ENCODE measurements at places on chromosomes 4 and X.

DNA sequence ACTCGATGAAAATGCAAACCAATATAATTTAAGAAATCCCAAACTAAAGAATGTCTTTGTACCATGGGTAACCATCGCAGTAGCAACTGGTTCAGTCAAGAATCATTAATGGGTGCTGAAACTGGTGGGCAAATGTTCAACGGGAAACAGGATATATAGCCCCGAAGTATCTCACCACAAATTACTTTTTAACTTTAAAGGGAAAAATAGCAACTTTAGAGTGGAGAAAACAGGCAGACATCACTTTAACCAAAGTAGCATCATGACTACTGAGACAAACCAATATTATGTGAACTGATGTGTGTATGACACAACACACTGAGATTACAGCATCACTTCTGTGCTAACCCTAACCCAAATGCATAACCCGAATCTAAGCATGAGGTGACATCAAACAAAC is 33.8 kb upstream of the SLAIN2 start:
- H3K4me1 ChIP-seq = no peaks in the 10 kb centered on the region
- no peaks in the 10 kb centered on the region for H3K36me3 ChIP-seq
- H3K27me3 ChIP-seq = no peaks in the 10 kb centered on the region
- DNase-seq = no peak

DNA sequence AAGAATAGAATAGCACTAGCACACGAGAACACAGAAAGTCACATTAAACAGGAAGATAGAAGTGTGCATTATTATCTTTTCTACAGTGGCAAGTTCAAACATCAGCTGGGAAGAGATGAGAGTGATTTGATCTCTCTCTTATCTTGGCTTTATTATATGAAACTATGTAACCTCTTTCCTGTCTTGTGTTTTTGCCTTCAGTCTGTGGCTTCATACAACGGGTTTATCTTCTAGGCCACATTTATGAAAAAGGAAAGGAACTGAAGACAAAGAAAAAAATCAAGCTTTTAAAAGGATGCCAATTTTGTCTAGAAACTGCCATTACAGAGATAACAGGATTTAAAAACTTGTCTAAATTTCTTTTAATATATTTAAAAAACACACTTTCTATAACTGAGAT is 983.6 kb downstream of the RPA4 start:
- H3K36me3 ChIP-seq = no peaks in the 10 kb centered on the region
- no peaks in the 10 kb centered on the region for H3K4me1 ChIP-seq
- no peaks in the 10 kb centered on the region for H3K27me3 ChIP-seq
- no peak overlapping the region for H3K4me3 ChIP-seq

DNA sequence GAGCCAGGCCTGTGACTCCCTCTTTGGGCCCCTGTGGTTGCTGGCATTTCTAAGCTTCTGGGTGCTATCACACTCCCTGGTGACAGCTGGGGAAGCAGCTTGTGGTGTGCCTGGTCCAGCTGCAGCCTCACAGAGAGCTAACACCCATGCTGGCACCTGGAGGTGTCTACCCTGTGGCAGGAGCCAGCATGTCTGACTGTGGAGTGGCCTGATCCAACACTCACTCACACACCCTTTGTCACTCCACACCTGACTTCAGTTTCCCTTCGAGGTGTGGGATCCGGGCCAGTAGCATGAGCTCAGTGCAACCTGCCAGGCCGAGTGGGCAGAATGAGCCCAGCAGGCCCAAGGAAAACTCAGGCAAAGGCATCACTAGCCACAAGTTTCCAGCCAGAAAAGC is 67.5 kb downstream of the TECRL start:
- no peak overlapping the region for H3K4me3 ChIP-seq
- peak; percentile 5 for DNase-seq
- no peaks in the 10 kb centered on the region for H3K36me3 ChIP-seq
- H3K27me3 ChIP-seq = no peaks in the 10 kb centered on the region

DNA sequence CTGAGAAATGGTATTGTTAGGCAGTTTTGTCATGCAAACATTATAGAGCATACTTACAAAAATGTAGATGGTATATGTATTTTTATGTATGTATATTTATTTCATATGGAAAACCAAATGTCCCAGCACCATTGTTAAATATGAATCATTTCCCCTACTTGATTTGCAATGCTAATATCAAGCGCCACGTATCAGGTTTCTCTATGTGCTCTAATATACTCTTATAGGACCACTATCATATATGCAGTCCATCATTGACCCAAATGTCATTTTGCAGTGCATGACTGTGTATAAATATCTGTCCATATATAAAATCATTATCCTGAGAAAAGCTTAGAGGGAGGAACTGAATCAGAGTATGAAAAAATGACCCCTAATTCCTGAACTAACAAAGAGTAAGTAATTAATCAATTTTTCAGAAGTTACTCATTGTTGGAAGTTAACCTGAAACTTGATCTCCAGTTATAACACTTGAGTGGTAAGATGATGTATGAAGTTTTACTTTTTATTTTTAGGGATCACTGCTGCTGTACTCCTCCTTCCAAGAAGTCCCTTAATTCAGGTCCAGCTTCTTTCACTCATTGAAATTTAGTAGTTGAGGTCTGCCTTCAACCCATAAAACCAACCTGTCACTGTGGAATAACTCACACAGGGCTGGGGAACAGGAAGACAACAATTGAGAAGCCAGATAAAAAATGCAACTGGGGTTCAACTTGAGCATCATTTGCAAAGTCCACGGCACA is 134.8 kb upstream of the LDB2 start:
- H3K4me1 ChIP-seq = no peaks in the 10 kb centered on the region
- no peak overlapping the region for H3K4me3 ChIP-seq
- DNase-seq = no peak
- H3K36me3 ChIP-seq = no peaks in the 10 kb centered on the region
- no peak overlapping the region for H3K27ac ChIP-seq

GRCh38 chr4:77877167-77877566 is 14.5 kb downstream of the MRPL1 start:
- no peak overlapping the region for H3K27ac ChIP-seq
- no peak overlapping the region for H3K4me3 ChIP-seq
- no peaks in the 10 kb centered on the region for H3K27me3 ChIP-seq
- no peak for DNase-seq
- H3K36me3 ChIP-seq = peaks cover 6% of the 10 kb centered on the region

DNA sequence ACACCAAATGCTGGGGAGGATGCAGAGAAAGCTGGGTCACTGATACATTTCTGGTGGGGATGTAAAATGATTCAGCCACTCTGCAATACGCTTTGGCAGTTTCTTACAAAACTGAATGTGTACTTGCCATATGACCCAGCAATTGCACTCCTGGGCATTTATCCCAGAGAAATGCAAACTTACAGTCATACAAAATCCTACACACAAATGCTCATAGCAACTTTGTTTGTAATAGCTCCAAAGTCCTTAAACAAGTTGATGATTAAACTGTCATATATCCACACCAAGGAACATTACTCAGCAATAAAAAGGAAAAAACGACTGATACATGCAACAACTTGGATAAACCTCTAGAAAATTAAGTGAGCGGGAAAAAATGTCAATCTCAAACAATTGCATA is 12.3 kb downstream of the MID1 start:
- no peaks in the 10 kb centered on the region for H3K27me3 ChIP-seq
- H3K27ac ChIP-seq = no peak overlapping the region
- H3K36me3 ChIP-seq = no peaks in the 10 kb centered on the region
- no peak overlapping the region for H3K4me3 ChIP-seq

- no peaks in the 10 kb centered on the region for H3K36me3 ChIP-seq
- DNase-seq = no peak
- H3K27me3 ChIP-seq = no peaks in the 10 kb centered on the region
- no peak overlapping the region for H3K4me3 ChIP-seq
- H3K4me1 ChIP-seq = no peaks in the 10 kb centered on the region
Observed at GRCh38 chrX:18149454-18149853, 71.2 kb downstream of the BEND2 start.

GRCh38 chr4:70706044-70706461 is 15.7 kb upstream of the RUFY3 start:
- no peaks in the 10 kb centered on the region for H3K27me3 ChIP-seq
- no peaks in the 10 kb centered on the region for H3K36me3 ChIP-seq
- no peak for DNase-seq
- peaks cover 20% of the 10 kb centered on the region for H3K4me1 ChIP-seq
- peak overlapping the region; percentile 86 for H3K4me3 ChIP-seq

- DNase-seq = peak; percentile 4
- no peak overlapping the region for H3K4me3 ChIP-seq
- no peaks in the 10 kb centered on the region for H3K36me3 ChIP-seq
- H3K4me1 ChIP-seq = no peaks in the 10 kb centered on the region
Observed at GRCh38 chr4:14871676-14872430, 130.4 kb upstream of the CPEB2 start.

Measured in thyroid gland (tissue), 4 donors.